B cell (primary cell): ENCODE measurements at places on chromosomes 16 and 17. TPM values are rescaled to one million over a fixed set of nuclear protein-coding genes. Genes with fewer than 3 reads are reported as not detected.

DNA sequence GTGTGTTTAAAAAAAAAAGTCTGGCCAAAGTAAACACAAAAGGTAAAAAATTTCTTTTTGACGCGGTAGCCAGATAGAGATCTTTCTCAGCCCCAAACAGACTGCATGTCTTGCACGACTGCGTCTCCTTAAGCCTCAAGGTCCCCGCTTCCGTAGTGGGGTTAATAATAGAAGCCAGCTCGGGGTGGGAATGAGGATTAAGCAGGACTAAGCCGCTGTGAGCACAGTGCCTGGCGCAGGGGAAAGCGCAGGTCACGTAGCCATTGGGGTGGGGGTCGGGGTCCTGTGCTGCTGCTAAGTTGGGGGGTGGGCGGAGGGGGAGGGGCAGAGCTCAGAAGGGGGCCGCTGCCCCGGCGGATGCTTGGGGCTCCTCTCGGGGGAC is 521 bp downstream of the GGA2 start:
- peak; percentile 58 for DNase-seq

GRCh38 chr17:8806926-8807550 is 7.9 kb upstream of the MFSD6L start:
- DNase-seq: peak; percentile 88

- no peak for DNase-seq
Measured at GRCh38 chr16:3730161-3731125, 13.1 kb upstream of the TRAP1 start.

GRCh38 chr16:48965386-48965785 is 316.3 kb downstream of the CBLN1 start:
- DNase-seq: no peak

- DNase-seq: no peak
Measured at GRCh38 chr16:31221357-31222160, 4.6 kb upstream of the PYDC1 start.

TBC1D3 gene
- 1.7 and 13.2 TPM in 2 replicates for total RNA-seq

SERPINF2 gene
- 2.6 and 3.9 TPM in 2 replicates for total RNA-seq

TEX19 gene
- total RNA-seq: not detected in 2 replicates

KRT27 gene
- total RNA-seq: not detected in 2 replicates

C17orf113 gene
- 2.1 TPM in 2 replicates for total RNA-seq

C1QTNF8 gene
- total RNA-seq: not detected in 2 replicates
